ENCODE measurements at places on chromosomes 7 and 10. TPM values are rescaled to one million over a fixed set of nuclear protein-coding genes. Genes with fewer than 3 reads are reported as not detected.

Gene ZNF853
- total RNA-seq, result 10.6 TPM

Gene OR2A7
- not detected for total RNA-seq

Gene MMP21
- not detected for total RNA-seq

Gene GATA3
- 0.53 TPM for total RNA-seq

Gene ZNF680
- 34.1 TPM for total RNA-seq

Gene ITPRID1
- not detected for total RNA-seq

Gene SSC4D
- 1.8 TPM for total RNA-seq

Gene SLC16A9
- 1.5 TPM for total RNA-seq

Gene CYP3A5
- 0.36 TPM for total RNA-seq

Gene OPN1SW
- total RNA-seq, result not detected

Gene PSD
- 0.18 TPM for total RNA-seq

Gene ZNF804B
- 0.04 TPM for total RNA-seq

Gene MALRD1
- total RNA-seq, result not detected

Gene FAM237B
- total RNA-seq, result not detected
